Stimulated activated CD4-positive, alpha-beta T cell treated with anti-CD3 and anti-CD28 coated beads, Interleukin-4, amount 100 ng/mL, for 4 hours (primary cell): ENCODE measurements at places on chromosomes 13 and 19.

DNA sequence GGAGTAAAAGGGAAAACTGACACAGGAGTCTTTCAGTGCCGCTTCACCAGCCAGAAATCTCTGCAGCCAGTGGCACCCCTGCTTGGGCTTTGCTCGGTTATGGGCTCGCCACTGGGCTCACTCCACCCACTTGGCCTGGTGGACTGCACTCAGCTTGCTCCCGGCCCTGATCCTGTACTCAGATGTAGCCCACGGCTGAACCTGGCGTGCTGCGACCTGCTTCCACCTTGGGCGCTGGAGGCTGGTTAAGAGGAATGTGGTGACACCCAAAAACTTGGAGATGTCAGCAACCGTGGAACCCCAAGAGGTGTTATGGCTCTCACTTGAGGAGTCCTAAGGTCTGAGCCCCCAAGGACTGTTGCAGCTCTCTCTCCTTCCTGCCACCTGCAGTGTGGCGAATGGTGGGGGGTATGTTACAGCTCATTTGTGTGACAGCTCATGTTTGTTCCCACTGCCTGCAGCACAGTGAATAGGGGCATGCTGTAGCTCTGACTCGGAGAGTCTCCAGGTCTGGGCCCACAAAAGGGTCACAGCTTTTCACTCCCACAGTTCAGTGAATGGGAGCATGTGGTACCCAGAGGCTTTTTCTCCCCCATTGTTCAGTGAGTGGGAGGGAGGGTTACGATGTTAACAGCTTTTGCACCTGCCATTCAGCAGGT is 1124.5 kb upstream of the ATXN8OS start:
- no peak for DNase-seq

DNA sequence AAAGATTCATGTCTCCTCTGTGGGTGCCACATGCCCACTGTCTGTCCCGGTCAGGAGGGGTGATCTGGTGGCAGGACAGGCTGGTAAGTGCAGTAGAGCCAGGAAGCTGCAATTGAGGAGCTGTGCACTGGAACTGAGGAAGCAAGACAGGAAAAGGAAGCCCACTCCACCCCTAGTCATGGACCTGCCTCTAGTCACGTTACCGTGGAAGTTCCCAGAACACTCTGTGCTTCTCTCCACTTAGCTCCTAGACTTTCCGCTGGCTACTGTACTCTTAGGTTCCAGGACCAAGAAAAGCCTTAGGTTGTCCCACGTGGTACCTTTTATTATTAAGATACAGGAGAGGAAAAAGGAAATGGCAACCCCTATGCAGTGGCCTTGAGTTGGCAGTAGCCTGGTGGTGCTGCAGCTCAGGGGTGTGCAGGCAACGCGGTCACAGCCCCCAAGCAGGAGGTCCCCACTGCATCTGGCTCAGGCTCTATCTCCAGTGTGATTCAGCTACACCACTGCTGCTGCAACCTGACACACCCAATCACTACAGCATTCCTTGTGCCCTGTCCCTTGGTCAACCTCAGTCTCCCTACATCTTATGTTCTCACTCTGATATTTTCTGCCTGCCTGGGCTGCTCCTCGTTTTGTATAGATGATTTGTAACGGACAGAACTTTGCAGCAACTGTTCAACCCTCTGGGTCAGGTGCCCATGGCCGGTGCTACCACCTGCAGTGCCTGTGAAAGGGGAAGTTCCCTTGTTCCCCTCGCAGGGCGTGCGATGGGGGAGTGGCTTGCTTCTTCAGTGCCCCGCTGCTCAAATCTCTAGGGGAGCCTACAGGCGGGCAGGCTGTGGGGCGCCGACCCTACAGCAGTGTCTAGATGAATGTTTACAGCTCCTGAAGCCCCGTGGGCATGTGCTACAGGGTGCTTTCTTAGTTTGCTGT is 24.4 kb upstream of the GPR12 start:
- DNase-seq = no peak

- peak; percentile 26 for DNase-seq
These were observed 9.5 kb upstream of the INSL3 start for GRCh38 chr19:17830567-17831418.

- DNase-seq = peak; percentile 50
These were observed 1.4 kb downstream of the GRIN3B start for GRCh38 chr19:1001538-1002166.

DNA sequence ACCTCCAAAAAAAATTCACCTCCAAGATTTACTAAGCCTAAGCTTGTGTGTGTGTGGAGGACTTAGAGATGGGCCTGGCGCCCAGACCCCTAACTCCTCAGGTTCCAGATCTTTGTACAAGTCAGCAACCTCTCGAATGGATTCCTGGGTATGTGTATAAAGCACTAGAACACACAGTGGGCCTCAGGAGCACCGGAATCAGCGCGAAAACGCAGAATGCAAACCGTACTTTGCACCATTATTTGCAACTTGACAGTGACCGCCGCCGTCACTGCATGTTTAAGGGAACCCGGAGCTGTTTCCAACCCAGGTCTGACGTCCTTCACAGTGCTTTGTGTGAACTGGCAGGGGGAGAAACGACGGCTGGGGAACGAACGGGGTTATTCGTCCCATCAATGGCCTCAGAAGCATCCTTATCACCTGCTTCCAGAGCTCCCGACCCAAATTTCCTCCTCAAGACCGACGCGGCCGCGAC is 688 bp downstream of the ZNF606 start:
- peak; percentile 2 for DNase-seq

GRCh38 chr19:36169084-36169760 is 17.0 kb upstream of the COX7A1 start:
- DNase-seq = no peak

DNA sequence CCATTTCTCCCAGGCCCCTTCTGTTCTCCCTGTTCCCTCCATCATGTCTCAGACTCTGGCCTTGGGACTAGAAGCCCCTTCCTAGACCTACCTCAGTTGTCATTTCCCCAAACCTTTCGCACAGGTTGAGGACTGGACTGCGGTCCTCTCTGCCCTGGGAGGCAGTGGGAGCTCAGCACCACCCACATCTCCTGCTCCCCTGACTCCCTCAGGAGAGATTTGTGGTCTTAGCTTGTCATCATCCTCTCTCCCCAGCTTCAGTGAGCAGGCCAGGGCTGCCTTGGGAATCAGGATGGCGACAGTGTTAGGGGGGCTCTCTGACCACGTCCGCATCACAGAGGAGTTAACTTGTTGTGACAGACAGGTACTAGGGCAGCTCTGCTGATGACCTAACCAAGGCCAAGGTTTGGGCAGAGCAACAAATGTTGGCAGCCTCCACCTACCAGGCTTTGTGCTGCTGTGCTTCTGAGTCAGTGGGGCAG is 25.6 kb upstream of the RNF17 start:
- DNase-seq = no peak

DNA sequence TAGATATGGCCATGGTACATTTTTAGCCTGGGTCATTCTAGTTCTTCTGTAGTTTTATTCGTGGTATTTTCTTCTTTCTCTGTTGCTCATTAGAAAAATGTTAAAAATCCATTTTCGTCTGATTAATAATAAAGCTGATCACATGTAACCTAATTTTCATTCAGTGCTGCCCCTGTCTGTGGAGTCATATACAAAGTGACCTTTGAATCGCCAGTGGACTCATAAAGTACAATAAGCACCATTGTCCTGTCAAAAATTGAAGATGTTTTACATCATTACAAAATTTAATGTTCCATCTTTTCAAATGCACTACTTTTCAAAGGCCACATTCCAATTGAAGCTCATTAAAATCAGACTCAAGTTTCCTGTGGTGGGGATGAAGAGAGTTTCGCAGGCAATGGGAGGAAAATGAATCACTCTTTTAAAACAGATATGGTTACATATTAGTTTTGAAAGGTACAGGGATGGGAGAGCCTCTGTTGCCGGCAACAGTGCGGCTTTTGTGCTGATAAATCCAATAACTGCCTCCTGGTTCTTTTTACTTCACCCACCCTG is 205.4 kb downstream of the ZNF536 start:
- no peak for DNase-seq

DNA sequence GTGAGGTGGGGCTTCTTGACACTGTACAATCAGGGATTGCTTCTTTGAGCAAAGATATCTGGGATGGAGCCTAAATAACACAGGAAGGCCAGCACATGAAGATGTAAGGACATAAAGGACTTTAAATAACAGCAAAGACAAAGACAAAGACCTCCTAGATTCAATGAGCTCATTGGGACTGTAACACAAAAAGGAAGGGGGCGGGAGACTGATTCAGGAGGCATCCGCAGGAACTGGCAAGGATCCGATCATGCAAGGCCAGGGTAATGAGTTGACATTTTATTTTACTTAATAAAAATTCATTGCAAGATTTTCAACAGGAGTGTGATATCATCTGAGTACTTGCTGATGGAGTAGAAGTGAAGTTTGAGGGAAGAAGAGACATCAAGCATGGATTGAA is 121.5 kb downstream of the LHFPL6 start:
- DNase-seq = no peak

- no peak for DNase-seq
These were observed 5.1 kb downstream of the NOTCH3 start for GRCh38 chr19:15195371-15196334.

- DNase-seq = no peak
These were observed 12.3 kb downstream of the GATAD2A start for GRCh38 chr19:19417628-19418245.

GRCh38 chr13:19960653-19960976 is 2.1 kb downstream of the ZMYM2 start:
- DNase-seq = no peak

GRCh38 chr13:43445668-43446067 is 341.1 kb downstream of the ENOX1 start:
- DNase-seq = no peak

DNA sequence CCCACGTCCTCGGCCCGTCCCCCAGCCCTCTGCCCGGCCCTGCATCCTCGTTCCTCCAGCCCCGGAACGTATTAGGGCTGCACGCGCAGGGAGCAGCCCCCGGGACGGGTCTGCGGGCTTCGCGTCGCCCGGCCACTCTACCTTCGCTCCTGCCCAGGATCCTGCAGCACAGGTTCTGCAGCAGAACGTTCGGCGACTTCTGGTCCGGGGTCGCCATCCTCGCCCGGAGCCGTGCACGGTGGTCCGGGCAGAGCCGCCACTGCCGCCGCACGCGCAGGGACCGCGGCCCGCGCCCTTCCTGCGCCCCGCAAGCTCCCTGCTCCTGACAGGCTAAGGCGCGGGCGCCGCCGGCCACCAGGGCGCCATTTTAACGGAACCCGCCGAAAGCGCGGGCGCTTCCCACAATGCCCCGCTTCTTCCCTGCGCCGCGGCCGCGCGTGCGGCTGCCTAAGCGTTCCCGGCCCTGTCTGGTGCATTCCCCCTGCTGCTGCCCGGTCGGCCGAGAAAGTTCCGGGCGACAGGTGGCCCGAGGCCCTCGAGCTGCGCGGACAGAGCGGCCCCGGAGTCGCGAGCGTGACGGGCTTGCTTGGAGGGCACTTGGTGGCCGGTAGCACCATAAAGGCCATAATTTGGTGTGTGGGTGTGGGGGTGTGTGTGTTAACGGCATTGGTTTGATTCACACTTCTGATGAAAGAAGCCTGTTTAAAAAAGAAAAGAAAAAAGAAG is at the start of gene TUBGCP3:
TUBGCP3 (minus strand) TSS at position 390 of the 726 bp plus-strand sequence; CDS start at position 217, 173 bp downstream.
- peak; percentile 81 for DNase-seq

DNA sequence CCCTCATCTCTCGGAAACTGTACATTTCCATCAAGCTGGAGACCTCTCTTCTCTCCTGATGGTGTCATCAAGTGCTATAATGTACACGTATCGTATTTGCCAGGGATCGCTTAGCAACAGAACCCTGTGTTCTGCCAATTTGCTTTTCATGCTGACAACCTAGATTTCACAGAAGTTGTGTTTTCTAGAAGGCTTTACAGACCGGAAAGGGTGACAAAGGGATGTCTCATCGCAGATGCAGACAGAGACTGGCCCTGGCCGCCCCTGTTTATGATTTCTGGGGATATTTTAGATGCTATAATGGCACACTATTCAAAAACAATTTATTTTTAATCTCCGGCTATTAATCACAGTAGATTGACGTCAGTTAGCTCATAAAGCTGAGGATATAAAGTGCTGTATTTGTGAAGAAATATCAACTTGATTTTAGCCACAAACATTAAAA is 291.4 kb downstream of the IRS2 start:
- DNase-seq = no peak

- DNase-seq = no peak
These were observed 371.4 kb upstream of the SLC10A2 start for GRCh38 chr13:103437651-103438050.

- no peak for DNase-seq
These were observed 560.6 kb downstream of the TBC1D4 start for GRCh38 chr13:74921326-74921725.

GRCh38 chr13:39810091-39810877 is 154.8 kb downstream of the COG6 start:
- DNase-seq = no peak

DNA sequence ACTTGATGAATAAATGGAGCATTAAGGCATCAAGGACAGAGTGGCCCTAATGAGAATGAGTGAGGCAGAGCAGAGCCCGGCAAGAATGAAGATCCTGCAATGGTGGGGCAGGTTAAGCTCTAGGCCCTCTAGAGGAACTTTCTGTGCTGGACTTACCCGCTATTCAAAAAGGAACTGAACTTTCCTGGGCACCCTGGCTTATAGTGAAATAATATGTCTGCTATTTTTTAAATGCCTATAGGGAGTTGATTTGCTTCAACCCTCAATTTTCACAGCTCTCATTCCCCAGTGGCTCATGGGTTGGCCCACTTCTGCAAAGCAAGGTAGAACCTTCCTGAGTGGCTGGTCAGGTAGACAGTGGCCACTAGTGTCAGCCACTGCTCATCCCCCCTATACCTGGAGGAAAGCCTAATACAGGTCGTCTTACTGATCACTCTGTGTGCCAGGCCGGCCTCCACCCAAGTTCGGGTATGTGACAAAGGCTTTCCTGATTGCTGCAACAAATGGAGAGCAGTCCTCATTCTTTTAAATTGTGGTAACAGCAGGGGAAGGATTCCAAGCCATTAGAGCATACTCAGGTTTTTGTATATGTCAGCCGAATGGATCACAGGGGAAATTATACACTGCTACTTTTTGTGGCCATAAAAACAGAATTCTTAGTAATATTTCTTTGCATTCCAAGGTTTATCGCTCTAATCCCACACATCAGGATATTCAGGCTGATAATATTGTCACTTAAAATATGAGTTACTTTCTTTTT is 103.0 kb downstream of the KL start:
- DNase-seq = no peak

DNA sequence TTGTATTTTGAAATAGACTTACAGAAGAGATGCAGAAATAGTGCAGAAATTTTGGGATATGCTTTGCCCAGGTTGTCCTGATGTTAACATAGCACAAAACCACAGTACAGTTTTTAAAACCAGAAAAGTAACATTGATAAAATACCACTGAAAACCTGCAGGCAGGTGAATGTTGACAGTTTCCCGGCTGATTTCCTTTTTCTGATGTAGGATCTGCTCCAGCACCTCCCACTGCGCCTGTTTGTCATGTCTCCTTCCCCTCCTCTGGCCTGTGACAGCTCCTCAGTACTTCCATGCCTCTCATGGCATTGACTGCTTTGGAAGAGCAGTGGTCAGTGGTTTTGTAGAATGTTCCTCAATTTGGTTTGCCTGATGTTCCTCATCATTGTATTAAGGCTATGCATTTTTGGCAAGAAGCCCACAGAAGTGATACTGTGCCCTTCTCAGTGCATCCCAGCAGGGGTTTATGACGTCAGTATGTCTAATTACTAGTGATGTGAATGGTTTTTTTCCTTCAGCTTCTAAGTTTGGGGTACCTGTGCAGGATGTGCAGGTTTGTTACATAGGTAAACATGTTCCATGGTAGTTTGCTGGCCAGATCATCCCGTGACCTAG is 31.0 kb downstream of the TDRD12 start:
- DNase-seq = no peak

GRCh38 chr13:76874479-76874878 is 11.7 kb downstream of the KCTD12 start:
- DNase-seq = no peak
